Hepatocyte (in vitro differentiated cells): ENCODE measurements at places on chromosomes 5 and 9. TPM values are rescaled to one million over a fixed set of nuclear protein-coding genes. Genes with fewer than 3 reads are reported as not detected.

DNA sequence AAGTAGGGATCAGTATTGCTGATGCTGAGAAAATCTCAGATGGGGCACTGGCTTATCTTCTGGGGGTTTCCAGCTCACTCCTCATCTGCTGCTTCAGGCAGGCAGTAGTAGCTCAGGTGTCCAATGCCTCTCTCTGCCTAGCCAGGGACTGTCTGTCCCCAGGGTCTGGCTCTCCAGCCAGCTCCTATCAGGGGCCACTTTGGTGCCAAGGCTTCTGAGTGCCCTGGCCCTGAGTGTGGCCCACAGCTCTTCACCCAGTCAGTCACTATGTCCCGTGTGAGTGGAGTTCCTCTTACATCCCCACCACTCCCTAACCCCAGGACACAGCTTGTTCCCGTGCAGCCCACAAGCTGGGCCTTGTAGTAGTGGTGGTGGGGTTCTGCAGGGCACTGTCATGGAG, 251.5 kb downstream of the HSPA4 start:
- DNase-seq = no peak

DNA sequence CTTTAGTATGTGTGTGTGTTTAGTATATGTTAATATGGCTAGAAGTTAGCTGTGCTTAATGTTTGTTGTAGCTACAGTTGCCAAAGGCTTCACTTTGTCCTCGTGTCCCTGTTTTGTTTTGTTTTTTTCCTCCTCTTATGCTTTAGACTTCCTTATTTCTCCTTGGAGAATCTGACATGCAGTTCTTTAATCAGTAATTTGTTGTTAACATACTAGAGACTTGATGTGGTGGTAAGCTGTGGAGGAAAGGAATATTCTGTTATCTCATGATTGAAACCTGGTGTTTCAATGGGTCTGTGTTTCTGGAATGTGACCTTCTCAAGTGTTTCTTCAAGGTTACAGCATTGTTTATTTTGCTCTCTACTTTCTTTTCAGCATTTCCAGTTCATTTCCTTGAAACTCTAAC, 515.6 kb upstream of the ST8SIA4 start:
- no peak for DNase-seq

- DNase-seq = no peak
These were observed 33.3 kb downstream of the ADRB2 start for GRCh38 chr5:148859703-148860102.

The NRG2 gene
- 1.5 and 1.8 TPM in 2 replicates for polyA plus RNA-seq
